ENCODE measurements at places on chromosomes 2 and 18.

DNA sequence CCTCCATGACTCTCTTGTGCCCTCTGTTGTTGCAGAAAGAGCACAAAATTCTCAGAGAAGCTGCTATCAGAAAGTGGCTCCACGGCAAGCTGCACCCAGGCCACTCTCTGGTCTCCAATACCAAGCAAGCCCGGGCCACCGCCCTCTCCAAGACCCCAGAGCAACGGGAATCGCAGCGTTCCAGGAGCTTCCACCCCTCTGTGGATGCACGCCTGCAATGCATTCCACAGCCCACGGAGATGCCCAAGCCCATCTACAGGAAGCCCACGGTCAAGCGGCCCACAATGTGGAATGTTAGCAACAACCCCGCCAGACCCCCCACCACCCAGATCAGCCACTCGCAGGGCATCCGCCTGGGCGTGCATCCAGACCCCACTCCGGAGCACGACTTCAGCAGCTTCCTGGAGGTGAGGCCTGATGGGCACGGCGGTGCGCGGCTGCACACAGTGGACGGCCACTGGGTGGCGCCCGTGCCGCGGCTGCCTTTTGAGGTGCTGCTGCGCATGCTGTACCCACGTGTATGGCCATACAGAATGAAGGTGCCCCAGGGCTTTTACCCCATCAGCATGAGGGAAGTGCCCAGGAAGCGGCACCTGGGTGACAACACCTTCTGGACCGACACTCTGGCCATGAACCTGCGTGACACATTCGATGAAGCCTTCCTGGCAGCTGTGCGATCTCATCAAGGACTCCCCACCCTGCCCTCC is 6.3 kb downstream of the ANKRD53 start:
- peak; percentile 71 for DNase-seq

DNA sequence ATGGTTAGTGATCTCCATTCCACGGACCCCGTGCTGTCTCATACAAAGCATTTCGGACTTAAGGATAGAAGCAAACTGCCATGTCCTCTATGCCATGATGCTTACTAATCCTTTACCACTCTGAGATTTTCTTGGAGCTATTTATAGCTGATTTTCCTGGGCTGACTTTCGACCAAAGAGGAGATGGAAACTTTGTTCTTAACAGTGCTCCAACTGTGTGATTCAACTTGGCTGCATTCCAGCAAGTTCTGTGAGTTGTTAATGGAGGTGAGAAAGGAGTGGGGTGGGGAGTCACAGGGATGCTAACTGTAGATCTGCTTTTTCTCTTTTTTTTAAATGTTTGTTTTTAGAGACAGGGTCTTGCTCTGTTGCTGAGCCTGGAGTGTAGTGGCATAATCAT is 45.5 kb upstream of the MSH2 start:
- no peak for DNase-seq

DNA sequence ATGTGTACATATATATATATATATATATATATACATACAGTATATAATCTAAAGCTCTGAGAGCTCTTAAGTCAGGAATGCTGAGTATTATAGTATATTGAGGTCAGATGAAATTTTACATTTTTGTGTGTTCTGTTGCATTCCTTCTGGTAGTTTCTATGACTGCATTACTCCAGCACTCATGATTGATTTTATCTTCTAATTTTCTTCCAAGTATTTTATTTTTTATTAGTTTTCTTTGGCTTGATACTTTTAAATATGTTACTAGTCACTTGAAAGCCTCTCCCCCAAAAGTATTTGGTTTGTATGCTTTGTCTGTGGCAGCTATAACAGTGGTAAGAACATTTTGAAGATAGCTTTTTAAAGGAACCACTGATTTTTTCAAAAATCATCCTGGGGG is 25.0 kb downstream of the METTL21A start:
- DNase-seq = no peak

- DNase-seq = no peak
Observed at GRCh38 chr2:136783856-136784255, 18.5 kb downstream of the THSD7B start.

DNA sequence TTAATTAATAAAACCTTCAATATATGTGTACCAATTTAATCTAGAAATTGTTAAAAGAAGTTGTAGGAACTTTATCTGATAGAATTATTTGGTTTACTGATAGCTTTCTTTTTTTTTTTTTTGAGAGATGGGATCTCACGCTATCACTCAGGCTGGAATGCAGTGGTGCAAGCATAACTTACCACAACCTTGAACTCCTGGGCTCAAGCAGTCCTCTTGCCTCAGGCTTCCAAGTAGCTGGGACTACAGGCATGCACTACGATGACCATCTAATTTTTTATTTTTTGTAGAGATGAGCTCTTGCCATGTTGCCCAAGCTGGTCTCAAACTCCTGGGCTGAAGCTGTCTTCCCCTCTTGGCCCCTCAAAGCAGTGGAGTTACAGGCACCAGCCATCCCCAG is 66.8 kb downstream of the CCDC138 start:
- no peak for DNase-seq

Data from SK-N-SH (cell line).